ENCODE measurements at places on chromosomes 7 and 10. TPM values are rescaled to one million over a fixed set of nuclear protein-coding genes. Genes with fewer than 3 reads are reported as not detected.

The CALCR gene
- not detected for total RNA-seq

DNA sequence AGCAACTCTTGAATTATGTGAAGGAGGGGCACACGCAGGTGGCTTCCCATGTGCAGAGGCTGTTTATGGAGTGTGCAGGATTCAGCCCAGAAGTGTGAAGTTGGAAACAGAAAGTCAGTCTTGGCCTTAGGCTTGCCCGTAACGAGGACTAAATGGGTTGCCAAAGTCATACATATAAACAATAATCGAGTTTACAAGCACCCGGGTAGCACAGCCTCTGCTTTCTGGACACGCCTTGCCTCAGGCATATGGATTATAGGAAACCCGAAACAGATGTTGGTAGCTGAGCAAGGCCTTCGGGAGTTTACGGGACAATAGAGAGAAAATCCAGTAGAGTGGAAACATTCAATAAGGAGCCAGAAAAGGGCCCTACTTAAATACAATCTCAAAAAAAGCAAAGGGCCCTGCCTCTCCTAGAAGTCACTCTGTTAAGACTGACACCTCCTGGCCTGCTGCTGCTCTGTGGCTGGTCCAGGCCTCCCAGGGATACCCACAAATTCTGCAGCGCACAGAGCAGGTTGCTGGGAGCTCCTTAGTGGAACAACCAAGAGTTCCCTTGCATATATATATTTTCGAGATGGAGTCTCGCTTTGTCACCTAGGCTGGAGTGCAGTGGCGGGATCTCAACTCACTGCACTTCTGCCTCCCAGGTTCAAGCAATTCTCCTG lies 48.5 kb downstream of the SMKR1 start:
- no peak for DNase-seq

DNA sequence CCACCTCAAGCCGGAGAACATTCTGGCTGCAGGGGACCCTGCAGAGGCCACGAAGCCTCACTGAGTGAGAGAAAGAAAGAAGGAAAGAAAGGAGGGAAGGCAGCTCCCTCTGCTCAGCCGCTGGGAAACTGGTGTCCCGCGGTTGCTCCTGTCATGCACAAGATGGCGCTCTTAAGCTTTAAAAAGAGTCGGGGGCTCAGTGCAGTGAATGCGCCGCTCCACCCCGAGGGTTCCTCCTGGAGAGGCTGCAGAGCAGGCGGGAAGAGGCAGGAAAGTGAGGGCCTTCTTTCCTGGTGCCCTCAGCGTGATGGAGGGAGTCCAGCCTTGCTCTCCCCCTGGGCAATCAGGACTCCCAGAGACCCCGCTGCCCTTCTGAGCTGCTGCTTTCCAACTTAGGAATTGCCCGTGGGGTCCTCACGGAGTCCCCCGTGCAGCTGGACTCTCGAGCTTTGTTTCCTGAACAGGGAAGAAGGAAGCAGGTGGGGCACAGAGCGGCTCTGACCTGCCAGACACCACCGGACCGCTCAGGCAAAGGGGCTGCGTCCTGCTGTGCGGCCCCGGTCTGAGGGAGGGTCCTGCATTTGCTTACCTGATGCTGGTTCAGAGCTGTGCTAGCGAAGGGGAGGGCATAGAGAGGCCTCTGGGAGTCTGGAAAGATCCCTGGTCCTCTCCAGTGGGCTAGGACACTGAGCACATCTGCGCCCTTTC lies 141.9 kb upstream of the MKI67 start:
- no peak for DNase-seq

DNA sequence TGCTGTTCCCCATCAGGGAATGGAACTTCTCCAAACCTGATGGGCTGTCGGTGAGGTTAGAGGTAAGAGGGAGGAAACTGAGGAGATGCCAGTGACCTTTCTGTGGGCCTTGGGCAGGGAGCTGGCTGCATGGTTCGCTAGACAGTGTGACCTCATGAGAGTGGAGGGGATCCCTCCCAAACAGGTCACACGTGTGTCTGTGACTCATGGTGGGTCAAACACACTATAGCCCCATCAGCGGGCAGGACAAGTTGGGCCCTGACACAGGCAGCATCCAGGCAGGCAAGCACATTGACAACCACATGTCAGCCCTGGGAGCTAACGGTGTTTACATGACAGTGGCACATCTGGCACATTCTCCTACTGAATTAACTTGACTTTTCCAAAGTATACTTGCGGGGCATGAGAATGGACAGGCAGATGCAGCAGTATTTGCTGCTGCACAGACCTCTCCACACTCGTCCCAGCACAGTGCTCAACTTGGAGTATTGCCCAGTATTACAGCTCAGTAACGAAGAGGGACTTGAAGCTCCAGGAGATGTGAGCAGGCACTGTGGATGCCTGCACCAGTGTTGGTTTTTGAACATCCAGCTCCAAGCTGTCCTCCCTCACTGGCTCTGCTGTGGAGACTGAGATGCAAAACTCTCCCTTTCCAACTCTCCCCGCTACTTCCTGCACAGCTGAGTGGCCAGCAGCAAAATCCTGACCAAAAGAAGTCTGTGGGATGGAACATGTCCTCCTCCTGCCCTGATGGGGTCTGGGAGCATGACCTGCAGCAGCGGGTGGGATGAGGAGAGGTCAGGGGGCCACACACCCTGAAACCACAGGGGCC lies 199.6 kb downstream of the WDR37 start:
- DNase-seq, result no peak

DNA sequence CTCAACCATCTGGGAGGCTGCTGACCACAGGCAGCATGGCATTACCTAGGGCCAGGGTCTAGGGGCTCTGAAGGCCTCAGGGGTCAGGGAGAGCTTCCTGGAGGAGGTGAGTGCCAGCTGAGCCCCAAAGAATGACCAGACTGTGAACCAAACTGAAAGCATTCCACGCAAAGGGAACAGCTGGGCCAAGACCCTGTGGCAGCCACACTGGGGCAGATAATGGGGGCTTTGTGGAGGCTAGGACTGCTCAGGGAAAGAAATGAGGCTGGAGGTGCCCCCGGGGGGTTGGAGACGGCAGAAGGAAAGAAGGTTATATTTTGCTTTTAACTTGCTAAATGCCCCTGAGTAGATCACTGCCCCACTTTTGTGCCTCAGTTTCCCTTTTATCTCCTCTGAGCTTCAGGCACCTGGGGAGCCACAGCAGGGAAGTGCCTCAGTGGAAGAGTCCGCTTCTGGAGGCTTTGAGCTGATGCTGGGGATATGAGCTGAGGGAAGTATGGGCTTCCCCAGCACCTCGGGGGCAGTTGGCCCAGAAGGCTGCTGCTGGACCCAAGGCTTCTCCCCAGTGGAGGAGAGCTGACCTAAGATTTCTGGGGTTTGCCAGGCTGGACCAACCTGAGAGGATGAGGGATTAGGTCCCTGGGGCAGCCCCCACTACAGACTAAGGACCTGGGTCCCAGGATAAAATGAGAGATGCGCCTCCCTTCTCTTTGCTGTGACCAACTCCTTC lies 57.8 kb downstream of the ZMIZ1 start:
- no peak for DNase-seq

GRCh38 chr10:89553064-89553734 lies 17.8 kb upstream of the SLC16A12 start:
- DNase-seq, result no peak

DNA sequence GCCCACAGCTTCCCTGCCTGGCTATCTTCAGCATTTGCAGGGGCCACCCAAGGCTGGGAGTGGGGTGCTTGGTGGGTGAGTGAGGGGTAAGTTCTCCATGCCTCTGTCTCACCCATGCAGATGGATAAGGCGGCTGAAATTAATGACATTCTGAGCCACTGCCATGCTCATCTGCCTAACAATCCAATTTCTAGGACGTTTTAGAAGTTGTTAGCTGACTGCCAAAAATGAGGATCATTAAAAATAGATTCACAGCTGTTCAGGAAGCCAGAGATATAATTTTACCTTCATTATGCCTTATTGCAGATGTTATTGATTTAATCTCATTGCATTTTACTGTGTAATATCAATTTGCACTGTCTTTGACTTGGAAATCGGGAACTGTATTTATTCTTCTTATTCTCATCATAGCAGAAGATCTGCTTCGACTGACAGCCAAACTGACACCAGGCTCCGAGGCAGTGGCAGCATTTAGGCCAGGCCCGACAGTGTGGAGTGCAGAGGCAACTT lies 334.4 kb upstream of the NPVF start:
- no peak for DNase-seq

- no peak for DNase-seq
These were observed 207.1 kb upstream of the NFE2L3 start for GRCh38 chr7:25944777-25945515.

Measured in activated CD4-positive, alpha-beta T cell treated with anti-CD3 and anti-CD28 coated beads, Interleukin-2, amount 10 ng/mL, durations not matched to agents 7 days and 5 days (primary cell).